ENCODE measurements at places on chromosomes 6 and 20.

DNA sequence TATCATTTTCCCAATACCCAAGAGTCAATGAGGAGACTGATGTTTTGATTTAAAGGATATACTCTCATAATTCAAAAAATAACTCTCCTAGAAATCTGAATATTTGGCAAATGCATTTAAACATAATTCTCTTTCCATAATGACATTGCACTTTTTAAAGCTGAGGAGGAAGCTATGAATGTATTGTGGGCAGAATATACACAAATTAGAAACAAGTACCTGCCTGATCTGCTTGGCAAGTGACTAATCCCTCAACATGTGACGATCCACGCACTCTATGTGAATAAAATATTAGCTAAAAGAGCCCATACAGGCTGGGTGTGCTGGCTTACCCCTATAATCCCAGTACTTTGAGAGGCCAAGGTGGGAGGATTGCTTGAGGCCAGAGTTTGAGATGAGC, 88.3 kb upstream of the CCDC28A start:
- DNase-seq = no peak

DNA sequence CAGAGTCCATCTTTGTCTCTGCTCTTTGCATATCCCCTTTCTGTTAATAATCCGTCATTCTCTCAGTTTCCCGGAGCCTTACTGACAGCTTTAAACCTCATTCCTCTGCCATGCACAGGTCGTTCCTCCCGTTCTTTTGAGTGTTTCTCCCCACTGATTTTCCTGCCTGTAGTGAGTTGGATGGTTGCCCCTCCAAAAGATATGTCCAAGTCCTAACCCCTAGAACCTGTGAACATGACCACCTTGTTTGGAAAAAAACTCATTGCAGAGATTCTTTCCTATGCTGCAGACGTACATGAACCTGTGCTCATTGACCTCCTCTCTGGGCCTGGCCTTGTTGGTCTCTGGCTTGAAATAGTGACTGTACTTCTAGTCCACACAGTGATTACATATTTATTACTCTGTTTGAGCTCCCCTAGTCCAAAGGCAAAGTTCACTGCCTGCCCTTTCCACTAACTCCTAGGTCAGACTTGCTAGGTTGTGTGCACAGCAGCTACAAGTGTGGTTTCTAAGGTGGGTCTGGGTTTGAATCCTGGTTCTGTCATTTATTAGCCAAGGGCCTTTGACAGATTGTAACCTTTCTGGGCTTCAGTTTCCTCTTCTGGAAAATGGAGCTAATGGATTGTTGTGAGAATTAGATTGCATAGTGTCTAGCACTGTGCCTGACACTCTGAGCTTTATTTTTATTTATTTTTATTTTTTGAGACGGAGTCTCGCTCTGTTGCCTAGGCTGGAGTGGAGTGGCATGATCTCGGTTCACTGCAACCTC, 29.3 kb downstream of the PPARD start:
- no peak for DNase-seq

DNA sequence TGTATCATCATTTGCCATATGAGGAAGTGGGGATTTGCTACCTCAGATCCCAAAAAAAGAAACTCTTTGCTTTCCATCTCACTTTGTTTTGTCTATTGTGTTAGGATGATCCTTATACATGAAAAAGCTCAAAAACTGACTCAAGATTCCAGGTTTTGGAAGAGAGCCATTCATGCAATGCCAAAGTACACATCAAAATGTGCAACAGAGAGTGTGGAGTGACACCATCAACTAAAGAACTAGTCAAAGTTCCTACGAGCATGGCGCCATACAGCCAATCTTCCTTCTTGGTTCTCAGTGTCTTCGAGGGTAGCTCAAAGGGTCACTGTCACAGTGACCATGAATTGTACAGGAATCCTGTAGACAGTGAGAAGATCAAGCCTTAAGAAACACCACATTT, 255.8 kb upstream of the SASH1 start:
- DNase-seq = no peak

GRCh38 chr6:83490217-83490807, 22.0 kb upstream of the PRSS35 start:
- DNase-seq = no peak

DNA sequence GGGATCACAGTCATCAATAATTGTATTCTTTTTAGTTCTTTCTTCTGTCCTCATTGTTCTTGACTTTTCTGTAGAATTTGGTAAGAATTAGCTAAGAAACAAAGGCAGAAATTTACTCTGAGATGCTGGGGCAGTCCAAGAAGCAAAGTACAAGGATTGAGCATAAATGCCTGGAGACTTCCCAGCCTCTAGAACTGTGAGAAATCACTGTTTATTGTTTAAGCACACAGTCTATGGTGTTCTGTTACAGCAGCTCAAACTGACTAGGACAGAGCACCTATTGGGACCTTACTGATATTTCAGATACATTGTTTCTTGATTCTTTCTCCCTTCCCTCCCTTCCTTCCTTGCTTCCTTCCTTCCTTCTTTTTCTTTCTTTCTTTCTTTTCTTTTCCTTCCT, 192.7 kb upstream of the SLC35B3 start:
- no peak for DNase-seq

DNA sequence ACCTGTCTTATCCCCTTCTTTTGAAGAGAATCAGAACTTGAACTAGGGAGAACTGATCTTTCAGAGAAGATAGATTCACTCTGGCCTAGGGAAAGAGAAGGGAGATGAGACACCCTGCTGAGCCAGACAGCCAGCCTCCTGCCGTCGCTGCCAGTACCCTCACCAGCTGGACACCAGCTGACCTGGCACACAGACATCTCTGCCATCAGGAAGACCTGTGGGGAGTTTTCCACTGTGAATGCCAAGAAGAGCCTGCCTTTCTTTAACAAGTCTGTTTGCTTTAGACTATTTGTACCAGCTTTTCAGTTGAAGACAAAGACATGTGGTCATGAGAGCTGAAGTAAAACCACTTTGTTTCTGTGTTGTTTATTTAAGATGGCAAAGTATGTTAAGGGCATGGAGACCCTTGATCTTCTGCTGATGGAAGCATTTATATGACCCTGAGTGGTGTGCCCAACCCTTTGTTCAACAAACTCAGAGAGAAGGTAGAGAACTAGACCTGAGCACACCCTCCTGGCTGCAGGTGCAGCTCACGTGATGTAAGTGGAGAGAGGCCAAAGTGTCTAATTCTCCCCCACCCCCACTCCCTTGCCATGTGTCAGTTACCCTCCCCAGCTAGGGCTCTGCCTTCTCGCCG, 82.3 kb upstream of the SLC24A3 start:
- DNase-seq = no peak

DNA sequence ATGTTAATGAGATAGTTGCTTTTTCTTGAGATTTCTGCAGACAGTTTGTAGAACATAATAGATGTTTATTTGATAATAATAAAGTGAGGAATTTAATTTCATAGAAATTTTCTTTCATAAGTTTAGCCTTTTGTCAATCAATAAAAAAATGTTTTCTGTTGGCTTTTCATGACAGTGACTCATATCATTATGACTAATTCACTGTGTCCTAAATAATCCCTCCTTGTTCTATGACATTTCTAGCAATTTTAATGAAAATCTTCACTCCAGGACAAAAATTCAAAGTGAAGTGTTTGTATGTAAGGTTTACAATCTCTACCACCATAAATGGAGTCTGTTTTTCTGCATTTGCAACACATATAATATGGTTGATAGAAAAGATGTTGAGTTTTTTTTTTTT, 109.9 kb downstream of the UTRN start:
- DNase-seq = no peak

DNA sequence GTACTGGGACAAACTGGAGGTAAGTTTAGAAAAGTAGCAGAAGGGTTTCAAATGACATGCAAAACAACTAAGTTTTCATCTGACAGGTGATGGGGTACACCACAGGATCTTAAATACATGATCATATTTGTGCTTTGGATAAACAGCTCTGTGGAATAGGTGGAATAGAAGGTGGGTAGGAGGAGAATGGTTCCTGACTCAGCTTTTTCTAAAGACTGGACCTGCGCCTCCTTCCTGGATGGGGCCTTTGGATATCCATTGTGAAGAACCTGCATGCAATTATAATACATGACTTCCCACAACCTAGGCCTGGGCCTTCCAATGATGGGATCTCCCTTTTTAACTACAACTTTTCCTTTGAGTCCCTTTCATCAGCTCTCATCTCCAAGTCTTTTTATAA, 145.9 kb downstream of the AHI1 start:
- no peak for DNase-seq

DNA sequence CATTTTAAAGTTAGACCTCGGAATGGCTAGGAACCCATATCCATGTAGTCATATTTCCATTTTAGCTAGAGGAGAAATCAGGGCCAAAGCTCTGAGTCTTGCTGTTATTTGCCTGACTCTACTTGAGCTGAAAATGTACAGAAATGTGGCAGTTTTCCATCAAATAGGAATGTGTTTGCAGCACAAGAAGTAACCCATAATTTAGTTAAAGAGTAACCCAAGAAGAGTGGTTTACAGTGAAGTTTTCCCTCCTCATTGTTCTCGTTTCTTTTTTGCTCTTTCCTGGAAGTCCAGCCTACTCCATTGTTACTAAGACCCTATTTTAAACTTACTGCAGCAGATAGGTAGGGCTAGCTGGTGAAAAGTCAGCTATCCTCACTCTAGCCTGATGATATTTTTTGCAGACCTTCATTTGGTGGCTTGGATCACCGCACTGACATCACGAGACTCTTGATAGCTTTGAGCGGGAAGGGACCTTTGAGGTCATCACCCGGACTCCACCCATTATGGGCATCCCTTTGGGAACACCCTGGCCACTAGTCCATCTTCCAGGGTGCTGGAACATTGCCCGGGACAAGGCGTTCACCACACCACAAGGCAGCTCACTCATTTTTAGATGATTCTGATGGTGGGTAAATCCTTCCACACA, 28.0 kb upstream of the ADGRF5 start:
- DNase-seq = no peak

Data from activated CD8-positive, alpha-beta memory T cell treated with anti-CD3 and anti-CD28 coated beads for 1 hour (primary cell).